ENCODE measurements at places on chromosomes 13 and 19.

- DNase-seq, result no peak
Measured at GRCh38 chr19:17054746-17055145, 20.5 kb downstream of the HAUS8 start.

DNA sequence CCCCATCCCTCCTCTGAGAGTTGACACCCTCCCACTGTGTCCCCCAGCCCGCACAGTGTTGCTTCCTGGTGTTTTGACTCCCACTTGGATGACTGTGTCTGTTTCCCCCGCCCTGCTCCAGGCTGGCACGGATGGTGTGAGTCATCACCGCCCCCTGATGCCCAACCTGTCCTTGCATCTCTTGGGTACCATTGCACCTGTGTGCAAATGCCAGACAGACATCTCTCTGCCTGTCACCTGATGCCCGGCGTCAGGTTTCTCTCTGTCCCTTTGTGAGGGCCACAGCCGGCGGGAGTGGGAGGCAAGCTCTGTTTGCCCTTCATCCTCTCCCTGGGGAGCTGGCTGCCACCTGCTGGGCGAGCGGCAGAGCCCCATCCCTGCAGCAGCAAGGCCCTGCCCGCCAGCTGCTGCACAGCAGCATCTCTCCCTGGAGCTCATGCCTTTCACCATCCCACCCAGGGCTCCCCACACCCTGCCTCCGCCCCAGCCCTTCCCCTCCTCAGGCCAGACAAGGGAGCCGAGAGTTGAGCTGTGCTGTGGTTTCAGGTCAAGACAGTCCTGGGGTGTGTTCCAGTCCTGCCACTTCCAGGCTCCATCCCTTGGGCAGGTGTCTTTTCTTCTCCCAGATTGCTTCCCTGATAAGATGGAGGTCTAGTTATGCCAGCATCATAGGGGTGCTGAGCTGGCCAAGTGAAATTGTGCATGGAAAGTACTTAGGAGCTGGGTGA lies 29.7 kb downstream of the NKPD1 start:
- DNase-seq, result no peak

DNA sequence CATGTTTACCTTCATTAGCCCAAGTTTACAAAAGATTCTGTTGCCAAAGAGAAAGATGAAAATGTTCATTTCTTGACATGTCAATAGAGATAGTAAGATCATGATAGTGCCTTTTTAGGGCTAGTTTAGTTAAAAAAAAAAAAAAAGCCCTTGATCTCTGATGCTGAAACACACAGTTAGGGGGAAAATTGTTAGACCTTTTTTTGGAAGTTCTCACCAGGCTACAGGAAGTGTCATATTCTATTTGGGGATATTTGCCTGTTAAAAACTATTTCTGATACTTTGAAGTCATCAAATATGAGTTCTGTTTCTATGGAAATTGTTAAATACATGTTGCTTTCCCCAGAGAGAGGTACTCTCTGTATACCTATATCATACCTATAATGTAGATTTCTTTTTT lies 21.6 kb downstream of the SLAIN1 start:
- no peak for DNase-seq

DNA sequence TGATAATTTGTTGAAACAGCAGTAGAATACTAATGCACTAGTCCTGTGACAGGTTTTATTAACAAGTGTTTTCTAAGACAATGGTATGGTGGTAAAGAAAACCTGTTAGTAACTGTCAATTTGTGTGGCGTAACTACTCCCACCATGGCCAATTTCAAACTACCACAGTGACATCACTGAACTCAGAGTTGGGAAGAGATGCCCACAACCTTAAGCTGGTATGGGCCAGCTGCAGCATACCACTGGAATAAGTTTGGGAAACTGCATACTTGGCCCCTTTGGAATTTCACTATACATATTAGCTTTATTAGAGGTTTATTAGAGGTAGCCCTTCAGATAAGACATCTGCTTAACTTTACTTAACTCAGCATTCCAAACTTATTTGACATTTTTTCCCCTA lies 419.4 kb downstream of the NDFIP2 start:
- no peak for DNase-seq

DNA sequence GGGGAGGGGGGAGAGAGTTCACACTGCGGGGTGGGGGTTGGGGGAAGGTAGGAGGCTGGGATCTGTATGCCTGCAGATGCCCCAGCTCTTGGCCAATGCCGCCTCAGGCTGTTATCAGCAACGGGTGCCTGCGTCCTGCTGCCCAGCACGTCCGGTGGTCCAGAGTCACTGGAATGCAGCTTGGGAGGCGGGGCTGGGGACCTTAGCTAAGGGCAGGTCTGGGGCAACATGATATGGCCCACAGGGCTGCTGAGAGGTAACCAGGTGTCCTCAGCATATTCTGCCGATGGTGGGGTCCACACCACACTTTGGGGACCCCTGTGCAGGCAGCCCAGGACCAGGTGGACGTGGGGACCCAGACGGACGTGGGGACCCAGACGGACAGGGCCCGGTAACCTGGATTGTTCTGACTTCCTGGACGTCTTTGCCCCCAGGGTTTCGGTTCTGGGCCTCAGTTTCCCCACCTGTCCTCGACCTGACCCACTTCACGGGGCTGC lies 668 bp upstream of the ARHGAP45 start:
- no peak for DNase-seq

- no peak for DNase-seq
Measured at GRCh38 chr13:114004420-114005205, 30.7 kb upstream of the C13orf46 start.

DNA sequence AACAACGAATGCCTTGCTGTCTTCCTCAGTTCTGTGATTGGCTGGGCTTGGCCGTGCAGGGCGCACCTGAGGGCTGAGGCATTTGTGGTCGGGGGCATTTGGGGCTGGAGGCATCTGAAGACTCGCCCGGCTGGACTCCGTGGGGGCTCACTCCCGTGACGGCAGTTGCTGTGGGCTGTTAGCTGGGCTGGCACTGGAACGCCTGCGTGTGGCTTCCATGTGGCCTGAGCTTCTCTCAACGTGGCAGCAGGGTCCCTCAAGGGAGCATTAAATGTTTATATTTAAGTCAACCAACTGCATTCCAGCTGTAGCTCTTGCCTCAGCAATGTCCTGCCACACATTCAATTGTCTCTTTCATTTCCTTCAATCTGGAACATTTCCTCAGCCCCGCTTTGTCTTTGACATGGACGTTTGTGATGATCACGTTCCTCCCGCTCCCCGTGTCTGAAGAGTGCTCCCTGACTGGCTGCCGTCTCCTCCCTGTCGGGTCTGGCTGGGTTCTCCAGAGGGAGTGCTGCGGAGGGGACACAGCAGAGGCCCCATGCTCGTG lies 21.0 kb downstream of the CCDC8 start:
- DNase-seq, result no peak

DNA sequence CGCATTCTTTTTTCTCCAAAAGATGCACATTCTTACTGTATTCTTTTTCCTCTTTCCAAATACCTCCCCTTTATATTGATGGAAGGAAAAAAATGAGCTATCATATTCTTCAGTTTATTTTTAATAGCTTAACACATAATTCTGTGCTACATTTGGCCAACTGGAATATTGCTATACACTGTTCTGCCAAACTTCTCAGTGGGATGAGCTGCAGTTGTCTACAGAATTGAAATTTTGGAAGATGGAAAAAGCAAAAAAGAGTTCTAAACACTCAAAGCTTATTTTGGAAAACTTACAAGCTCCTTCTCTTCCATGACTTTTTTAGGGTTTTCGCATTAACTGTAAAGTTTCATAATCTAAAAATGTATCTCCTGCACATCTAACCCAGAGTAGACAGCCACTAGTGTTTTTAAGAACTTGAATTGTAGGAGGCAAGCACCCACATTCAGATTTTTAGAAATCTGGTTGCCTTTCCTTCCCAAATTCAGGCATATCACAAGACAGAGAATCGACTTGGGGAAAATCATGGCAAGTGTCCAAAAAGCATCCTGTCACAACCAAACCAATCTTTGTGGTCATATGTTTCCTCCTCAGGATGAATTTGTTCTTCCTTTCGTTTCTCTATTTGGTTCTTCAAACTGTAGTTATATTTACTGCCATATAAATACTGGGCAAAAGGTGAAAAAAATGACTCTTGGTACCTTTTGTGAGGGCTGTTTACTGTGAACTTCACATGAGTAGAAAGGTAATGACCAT lies 111.4 kb upstream of the FRY start:
- no peak for DNase-seq

- no peak for DNase-seq
Measured at GRCh38 chr19:50427997-50428425, 4.7 kb upstream of the MYBPC2 start.

GRCh38 chr19:49391581-49392399 lies 3.7 kb downstream of the KASH5 start:
- peak; percentile 38 for DNase-seq

DNA sequence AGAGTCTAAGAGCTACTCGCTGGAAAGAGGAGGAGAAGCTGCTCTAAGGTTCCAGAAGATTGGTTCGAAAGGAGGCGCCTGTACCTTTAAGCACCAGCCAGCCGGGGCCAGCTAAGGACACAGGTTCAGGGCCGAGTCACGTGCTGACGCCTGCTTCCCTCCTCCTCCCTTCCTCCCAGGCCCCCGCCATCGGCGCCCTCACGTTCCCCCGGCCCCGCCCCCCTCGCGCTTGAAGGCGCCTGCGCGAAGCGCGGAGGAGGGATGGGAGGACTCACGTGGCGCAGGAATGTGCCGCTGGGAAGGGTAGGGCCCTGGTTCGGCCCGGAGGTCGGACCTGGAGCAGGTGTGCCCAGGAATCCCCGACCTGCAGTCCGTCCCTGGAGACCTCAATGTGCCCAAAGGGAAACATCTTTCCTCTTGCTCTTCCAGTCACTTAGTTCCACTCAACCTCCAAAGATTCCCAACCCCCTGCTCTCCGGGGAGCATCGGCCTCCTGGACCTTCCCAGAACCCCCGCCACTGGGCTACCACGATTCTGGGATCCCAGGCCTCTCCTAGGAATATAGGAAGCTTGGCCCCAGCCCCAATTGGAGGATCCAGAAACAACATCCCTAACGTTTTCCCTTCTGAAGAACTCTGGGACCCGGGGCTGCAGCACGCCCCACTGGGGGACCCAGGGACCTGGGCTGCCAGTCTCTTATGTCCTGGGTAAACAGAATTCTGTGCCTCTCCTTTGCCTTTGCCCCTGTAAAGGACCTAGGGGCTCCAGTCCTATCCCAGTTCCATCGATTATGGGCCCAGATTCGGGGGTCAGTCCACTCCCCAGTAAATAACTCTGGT lies 2.5 kb downstream of the DBP start:
- peak; percentile 86 for DNase-seq

GRCh38 chr13:111668451-111668850 lies 348.0 kb downstream of the TEX29 start:
- no peak for DNase-seq

DNA sequence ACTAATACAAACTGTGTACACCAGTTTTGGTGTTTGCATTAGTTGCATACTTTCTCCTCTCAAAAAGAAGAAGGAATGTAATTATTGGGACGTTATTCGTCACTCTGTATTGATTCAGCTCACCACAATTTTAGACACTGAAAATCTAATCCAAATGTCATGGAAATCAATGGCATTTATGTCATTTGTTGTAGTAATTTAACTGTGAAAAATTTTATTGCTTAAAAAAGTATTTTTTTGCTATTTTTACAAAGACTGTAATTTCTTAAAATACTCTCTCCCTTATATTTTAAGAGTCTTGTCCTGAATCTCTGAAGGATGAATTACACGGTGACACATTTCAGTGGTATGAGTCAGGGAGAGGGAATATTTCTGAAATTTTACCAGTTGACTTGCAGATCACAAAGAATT lies 2117.6 kb downstream of the PCDH9 start:
- no peak for DNase-seq

GRCh38 chr19:4493104-4493928 lies 21.2 kb downstream of the HDGFL2 start:
- DNase-seq, result no peak

- DNase-seq, result no peak
Measured at GRCh38 chr13:19587635-19588300, 26.4 kb upstream of the TPTE2 start.

DNA sequence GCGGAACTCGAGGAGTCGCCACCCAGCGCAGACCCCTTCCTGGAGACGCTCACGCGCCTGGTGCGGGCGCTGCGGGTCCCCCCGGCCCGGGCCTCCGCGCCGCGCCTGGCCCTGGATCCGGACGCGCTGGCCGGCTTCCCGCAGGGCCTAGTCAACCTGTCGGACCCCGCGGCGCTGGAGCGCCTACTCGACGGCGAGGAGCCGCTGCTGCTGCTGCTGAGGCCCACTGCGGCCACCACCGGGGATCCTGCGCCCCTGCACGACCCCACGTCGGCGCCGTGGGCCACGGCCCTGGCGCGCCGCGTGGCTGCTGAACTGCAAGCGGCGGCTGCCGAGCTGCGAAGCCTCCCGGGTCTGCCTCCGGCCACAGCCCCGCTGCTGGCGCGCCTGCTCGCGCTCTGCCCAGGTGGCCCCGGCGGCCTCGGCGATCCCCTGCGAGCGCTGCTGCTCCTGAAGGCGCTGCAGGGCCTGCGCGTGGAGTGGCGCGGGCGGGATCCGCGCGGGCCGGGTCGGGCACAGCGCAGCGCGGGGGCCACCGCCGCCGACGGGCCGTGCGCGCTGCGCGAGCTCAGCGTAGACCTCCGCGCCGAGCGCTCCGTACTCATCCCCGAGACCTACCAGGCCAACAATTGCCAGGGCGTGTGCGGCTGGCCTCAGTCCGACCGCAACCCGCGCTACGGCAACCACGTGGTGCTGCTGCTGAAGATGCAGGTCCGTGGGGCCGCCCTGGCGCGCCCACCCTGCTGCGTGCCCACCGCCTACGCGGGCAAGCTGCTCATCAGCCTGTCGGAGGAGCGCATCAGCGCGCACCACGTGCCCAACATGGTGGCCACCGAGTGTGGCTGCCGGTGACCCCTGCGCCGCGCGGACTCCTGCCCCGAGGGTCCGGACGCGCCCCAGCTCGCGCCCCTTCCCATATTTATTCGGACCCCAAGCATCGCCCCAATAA lies 2.3 kb downstream of the AMH start:
- DNase-seq, result no peak

DNA sequence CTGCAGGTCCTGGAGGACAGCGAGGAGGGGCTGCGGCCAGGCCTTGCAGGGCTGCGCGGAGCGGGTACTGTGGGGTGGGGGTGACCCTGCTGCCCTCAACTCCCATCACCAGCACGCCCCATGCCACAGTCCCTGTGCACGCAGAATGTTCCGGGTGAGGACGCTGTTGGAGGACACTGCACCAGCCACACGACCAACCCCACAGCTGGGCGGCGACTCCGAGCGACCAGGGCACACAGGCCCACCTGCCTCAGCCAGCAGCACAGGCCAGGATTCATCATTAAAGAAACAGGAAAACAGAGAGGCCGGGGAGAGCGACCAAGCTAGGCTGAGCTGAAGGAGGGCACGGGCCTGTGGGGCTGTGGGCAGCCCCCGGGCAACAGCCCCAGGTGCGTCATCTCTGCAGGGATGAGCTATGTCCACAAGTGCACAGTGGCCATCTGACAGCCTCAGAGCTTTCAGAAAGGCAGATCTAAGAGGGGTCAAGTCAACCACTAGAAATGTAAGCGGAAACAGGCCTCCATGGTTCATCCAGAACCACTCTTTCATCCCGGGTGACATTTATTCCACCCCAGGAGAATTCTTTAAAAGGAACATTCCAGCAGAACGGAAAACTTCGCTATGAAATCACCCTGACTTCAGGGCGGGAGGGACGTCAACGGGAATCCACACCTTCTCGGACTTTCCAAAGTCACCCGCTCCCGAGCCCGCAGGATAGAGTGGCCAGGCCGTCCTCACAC lies 1.5 kb downstream of the GAS6 start:
- no peak for DNase-seq

GRCh38 chr19:55058781-55059610 lies 4.0 kb downstream of the RDH13 start:
- DNase-seq, result no peak

GRCh38 chr13:39025433-39025839 lies 12.5 kb downstream of the PROSER1 start:
- DNase-seq, result no peak
